ENCODE measurements at places on chromosomes 6 and 20.

DNA sequence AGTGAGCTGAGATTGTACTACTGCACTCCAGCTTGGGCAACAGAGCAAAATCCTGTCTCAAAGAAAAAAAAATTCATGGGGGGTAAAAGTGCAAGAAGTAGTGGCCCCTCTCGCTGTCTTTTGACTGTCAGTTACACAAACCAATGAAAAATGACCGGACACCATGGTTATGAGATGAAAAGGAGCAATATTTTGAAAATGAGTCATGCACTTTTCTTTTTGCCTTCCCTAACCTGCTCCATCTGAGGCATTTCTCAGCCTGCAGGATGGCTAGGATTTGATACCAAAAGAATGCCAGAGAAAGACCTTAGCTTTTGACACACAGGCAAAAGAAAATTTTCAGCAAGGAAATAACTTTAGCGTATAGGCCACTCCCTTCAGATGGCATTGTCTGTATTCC, 181.7 kb upstream of the ARID1B start:
- DNase-seq: no peak

DNA sequence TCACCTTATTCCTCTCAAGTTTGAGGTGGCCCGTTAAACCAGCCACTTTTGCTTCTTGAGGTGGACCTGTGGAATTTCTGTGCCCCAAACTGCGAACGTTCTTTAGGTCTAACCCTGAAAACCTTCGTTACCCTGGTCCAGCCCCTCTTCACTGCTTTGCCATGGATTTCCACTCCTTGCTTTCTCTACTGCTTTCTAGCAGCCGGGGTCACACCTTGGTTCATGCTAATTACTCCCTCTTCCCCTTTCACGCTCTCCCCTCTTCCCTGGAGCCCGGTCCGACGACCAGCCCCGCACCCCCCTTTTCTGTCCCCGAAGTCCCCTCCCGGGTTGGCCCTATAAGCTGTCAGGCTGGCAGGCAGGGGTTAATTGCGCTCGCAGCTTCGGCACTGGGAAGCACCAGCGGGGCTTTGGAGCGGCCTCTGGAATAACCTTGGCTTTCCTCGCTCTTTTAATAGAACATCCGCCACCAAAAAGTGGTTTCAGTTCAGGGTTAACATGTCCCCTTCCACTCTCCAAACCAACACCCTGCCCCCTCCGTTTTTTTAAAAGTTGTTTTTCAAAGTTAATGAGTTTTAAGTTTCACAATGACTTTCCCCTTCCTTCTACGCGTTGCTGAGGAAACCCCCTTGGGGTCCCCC, 1.4 kb upstream of the HIVEP1 start:
- DNase-seq: peak; percentile 34

DNA sequence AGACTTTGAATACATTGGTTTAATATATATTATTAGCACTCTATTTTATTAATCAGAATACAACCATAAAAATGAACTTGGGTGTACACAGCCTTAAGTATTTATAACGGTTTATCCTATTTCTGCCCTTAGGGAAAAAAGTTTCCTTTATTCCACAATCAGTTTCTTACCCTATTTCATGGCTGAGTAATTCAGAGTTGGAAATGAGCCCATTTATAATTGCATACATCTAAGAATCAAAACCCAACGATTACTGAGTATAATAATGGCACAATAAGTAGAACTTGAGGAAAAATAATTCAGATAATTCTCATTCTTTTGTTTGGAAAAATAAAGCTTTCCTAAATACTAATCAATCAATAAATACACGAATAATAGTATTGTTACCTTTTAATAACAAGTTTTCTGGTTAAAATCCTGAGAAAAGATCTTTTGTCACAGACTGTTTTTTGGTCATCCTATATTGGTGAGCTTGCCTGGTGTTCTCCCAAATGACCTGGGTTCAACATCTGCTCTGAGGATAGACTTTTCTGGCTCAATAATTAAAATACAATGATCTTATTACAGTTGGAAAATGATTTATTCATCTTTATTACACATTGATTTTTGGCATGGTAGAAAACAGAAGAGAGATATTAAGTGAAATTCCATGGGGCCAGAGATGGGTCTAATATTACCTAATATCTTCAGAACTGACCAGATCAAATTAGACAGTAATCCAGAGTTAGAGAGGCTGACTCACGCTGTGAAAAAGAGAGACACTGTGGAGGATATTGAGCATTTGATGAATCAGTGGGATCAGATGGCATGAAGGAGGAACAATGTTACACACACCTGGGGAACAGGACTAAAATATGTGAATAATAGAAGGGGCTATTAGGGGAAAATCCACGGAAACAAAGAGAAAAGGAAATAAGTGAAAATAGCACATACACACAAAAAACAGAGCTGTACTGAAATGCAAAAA, 162.1 kb upstream of the TBX18 start:
- DNase-seq: no peak

DNA sequence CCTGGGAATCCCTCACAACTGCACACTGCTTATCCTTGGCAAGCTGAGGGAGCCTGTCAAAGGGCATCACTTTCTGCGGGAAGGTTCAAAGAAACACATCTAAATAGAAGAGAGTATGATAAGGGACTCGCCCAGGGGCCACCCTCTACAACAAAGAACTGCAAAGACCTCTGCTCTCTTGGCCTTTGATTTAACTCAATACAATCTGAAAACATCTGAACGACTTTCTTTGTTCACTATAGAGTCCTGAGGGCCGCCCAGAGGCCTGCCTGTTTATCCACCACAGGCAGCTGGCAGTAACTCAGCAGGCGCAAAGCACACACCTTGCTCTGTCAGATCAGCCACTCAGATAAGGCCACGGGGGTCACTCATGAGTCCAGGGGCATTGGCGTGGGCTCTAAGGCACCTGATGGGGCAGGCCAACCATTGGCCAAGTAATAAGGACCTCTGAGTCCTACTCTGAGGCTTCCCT, 139.3 kb downstream of the UNC5CL start:
- no peak for DNase-seq

- no peak for DNase-seq
Measured at GRCh38 chr6:30568245-30568644, 3.0 kb upstream of the ABCF1 start.

DNA sequence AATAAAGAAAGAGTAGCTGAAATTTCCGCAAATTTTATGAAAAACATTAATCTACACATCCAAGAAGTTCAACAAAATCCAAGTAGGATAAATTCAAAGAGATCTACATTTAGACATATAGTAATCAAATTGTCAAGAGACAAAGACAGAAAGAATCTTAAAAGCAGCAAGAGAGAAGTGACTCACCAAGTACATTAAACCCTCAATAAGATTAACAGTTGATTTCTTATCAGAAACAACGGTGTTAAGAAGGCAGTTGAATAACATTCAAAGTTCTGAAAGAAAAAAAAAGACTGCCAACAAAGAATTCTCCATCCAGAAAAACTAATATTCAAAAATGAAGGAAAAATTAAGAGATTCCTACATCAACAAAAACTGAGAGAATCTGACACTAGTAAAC, 19.2 kb downstream of the BPIFA1 start:
- DNase-seq: no peak

DNA sequence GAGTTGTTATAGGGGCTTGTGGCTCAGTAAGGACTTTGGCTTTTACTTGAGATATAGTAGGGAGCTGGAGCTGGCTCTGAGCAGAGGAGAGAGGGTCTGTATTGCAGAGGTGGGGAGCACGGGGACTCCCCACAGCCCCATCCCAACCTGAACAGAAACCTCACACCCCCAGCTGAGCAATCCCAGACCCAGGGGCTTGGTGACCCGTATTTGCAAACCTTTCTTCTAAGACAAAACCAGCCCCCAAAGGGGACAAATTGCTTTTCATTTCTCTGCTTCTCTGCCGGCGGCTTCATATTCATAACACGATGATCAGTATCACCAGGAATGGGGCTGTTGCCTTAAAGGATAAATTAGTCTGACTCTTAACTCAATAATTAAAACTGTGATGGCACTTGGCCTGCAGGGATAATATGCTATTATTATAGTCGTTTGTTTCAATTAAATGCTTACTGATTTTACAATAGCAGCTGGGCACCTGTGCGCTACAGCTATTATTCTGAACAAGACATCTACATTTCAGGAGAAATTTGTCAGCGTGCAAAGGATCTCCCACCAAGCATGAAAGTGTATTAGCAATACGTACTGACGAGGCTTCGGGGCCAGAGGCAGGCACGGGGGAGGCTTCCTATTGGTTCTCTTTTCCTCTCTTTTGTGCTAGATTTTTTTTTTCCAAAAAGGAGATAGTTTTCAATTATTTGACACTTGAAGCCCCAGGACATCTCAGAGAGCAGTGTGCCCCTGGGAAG, 118.1 kb downstream of the TOX2 start:
- no peak for DNase-seq

DNA sequence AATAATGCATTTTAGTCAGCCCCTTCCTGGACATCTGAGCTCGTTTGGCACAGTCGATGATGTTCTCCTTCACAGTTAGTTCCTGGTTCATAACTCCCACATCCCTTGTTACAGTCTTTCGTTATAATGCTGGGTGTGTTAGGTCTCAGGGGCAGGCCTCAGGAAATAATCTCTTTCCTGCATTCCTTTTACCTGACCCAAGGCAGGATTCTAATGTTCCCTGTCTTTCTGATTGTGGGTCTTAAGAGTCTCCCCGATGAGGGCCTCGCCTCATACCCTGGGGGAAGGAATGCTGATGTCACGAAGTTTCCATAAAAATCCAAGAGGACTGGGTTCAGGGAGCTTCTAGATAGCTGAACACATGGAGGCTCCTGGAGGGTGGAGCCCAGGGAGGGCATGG, 104.0 kb upstream of the CARMIL1 start:
- no peak for DNase-seq

DNA sequence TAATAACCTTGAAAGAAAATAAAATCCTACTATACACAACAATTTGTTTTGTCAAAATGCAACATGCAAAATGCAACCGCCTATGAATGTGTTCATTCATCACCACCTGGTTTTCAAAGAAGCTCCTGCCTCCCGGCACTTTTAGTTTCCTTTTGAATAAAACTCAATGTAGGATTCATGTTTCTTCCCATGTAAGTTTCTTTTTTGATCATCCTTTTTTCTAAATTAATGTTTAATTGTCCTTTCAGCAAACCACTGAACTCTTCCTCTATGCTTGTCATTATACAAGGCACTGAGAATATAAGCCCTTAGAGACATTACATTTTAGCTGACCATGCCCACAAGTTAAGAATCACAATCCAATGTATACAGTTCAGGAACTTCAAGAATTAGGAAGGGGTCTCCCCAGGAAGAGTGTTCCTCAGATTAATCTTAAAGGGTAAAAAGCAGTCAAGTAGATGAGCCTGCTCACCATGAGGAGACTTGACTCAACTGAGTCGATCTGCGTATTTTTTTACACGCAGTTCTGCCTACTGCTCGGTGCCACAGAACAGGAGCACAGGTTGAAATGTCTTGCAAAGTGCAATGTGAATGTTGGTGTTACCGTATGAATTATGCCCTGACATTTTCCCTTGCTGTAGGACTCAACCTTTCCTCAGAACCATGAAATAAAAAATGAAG, 7.2 kb upstream of the THEMIS start:
- no peak for DNase-seq
